ENCODE measurements at places on chromosomes 7 and 10.

- no peak for DNase-seq
Measured at GRCh38 chr10:112230325-112230988, 46.9 kb upstream of the GPAM start.

DNA sequence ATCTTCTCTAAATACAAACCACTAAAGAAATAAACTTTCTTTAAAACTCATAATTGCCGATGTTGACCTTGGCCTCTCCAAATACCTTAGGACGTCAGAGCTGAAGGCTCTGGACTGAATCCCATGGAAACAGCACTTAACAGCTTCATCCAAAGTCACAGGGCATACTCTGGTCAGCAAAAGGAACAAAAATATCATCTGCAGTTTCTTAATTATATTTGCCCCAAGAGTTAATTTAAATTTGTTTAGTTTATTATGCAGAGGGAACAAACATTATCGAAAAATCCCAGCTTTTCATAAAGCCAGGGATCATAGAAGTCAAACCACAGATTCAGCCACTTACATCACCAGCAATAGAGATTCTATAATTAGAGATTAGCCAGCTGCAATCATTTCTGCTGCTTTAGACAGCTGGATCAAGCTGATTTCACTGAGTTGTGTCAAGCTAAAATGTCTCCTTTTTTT, 20.5 kb upstream of the FAM13C start:
- no peak for DNase-seq

DNA sequence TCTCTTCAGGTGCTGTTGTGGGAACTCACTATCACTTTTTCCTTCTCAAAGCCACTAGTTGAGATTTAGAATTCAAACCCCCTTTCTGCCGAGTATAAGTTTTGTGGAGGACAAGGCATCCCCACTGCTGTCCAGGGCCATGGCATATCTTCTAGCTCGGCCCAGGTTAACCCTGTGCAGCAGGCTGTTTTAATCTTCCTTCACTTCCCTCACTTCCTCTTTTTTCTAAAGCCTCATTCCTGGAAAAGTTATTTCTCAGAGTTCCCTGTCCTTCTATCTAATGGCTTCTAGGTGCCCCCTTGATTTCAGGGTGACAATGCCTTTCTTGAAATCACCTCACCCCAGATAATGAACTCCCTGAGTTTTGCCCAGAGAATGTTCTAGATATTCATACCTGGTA, 222.3 kb downstream of the SNX10 start:
- no peak for DNase-seq

DNA sequence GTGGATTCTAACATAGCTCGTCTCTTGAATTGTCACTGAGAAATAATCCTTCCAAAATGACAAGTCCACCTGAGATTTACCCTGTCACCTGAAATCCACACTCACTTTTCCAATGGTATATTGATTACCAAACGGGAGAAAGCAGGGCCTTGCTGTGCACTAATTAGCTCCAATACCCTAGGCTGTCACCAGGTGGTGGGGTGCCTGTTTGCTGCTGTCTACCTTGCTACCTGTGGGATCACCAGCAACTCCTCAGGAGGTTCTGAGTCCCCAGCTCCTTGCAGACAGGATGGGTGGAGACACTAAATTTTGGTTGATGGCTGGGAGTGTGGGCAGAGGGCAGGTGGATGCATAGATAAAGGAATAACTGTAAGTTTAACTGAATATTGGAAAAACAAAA, 237.2 kb upstream of the ZNF32 start:
- no peak for DNase-seq

GRCh38 chr10:72753760-72754231, 61.9 kb downstream of the MCU start:
- no peak for DNase-seq
